ENCODE measurements at places on chromosomes 13 and 19.

DNA sequence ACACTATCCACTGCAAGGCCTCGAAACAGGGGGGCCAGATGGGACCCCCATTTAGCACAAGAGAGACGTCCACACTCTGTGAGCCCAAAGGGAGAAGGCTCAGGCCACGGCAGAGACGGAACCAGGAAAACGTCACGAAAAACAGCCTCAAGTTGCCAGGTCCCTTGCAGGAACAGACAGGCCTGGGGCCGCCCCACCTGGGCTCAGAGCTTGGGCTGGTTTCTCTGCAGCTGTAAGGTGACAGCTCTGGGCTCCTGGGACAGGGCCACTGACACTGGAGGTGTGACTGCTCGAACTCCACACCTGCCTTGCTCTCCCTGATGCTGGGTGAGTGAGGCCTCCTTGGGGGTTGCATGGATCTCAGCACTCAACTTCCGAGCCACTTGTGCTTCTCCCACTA, 3.2 kb downstream of the ZNF787 start:
- no peak for DNase-seq

GRCh38 chr13:65656740-65657329, 1573.3 kb downstream of the PCDH9 start:
- no peak for DNase-seq

- no peak for DNase-seq
These were observed 78.0 kb downstream of the STARD13 start for GRCh38 chr13:33207615-33207961.

GRCh38 chr19:7772752-7773291, 9.8 kb downstream of the CLEC4M start:
- DNase-seq = peak; percentile 37

- no peak for DNase-seq
These were observed 1.4 kb downstream of the SUGP2 start for GRCh38 chr19:19031891-19032290.

GRCh38 chr19:9962623-9963290, 26.4 kb upstream of the OLFM2 start:
- DNase-seq = no peak
